Stimulated activated CD4-positive, alpha-beta T cell treated with anti-CD3 and anti-CD28 coated beads, Interleukin-2, amount 100 ng/mL, for 48 hours (primary cell): ENCODE measurements at places on chromosomes 1 and 21.

DNA sequence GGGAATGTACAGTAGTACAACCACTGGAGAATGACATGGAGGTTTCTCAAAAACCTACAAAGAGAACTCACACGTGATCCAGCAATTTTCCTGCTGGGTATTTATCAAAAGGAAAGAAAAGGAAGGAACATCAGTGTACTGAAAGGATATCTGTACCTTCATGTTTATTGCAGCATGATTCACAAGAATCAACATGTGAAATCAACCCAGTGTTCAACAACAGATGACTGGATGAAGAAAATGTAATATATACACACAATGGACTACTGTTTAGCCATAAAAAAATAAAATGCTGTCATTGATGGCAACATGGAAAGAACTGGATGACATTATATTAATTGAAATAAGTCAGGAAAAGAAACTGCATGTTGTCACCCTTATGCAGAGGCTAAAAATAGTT lies 19.0 kb upstream of the CYP4A11 start:
- DNase-seq: no peak

- no peak for DNase-seq
Observed at GRCh38 chr1:21922090-21923013, 14.8 kb downstream of the HSPG2 start.

- DNase-seq: no peak
Observed at GRCh38 chr1:246687002-246687401, 37.2 kb upstream of the SCCPDH start.

- DNase-seq: no peak
Observed at GRCh38 chr1:208809876-208810275, 565.7 kb upstream of the PLXNA2 start.

DNA sequence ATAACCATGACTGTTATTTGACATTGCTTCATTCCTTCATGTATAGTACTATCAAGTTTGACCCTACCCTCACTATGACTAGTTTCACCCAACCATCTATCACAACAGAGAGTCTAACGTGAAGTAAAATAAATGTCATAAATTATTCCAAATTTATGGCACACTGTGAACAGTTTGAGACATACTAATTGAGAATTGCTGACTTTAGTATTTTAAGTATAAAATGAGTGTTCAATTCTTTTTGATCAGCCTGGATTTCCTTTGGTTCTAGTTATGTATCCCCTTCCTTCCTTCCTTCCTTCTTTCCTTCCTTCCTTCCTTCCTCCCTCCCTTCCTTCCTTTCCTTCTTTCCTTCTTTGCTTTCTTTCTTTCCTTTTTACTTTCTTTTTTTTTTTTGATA lies 14.5 kb downstream of the CR1 start:
- DNase-seq: no peak

DNA sequence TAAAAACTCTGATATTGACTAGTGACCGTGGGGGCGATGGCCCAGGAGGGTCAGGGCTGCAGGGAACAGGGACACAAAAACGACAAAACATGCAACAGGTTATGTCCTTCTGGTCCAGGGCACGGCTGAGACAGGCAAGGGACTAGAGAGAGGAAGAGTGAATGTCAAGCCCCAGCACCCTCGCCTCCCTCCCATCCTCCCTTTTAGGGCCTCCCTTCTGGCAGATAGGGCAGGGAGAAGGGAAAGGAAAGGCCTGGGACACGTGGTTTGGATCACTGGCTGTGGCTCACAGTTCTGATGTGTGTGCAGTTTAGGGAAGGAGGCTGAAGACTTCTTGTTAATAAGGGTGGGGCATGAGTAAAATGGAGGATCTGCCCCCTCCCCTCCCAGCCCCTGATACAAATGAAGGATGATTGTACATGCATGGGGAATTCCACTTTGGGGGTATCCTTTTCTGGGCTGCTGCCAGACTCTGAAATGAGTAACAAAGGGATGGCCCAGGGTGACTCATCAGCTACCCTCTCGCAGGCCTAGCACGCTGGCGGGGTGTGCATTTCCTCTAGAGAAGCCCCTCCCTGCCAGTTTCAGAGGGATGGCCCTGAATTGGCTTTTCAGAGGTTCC lies 14.2 kb downstream of the CAPN2 start:
- peak; percentile 73 for DNase-seq

DNA sequence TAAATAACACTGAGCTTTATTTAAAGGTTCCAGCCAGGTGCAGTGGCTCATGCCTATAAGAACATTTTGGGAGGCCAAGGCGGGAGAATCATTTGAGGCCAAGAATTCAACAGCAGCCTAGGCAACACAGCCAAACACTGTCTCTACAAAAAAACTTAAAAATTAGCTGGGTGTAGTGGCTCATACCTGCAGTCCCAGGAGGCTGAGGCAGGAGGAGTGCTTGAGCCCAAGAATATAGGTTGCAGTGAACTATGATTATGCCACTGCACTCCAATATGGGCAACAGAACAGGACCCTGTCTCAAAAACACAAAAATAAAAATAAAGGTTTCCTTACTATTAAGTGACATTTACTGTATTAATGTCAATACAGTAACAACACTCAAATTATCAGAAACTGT lies 2.1 kb downstream of the TAF12 start:
- DNase-seq: no peak

DNA sequence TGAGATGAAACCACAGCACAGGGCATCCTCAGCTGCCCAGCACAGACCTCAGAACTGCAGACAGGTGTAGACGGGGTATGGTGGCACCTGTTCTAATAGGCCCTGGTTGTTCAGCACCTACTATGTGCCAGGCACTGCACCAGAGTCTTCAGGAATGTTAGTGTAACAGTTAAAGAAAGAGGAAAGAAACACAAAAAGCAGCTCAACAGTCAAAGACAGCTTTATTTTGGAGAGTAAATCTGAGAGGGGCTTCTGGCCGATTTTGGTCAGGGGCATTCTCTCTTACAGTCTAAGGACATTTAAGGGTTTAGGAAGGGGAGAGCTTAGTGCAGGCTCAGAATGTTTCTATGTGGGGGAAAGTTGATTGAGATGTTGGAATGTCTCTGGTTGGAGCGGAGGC lies 45.2 kb upstream of the ACTL8 start:
- DNase-seq: no peak

DNA sequence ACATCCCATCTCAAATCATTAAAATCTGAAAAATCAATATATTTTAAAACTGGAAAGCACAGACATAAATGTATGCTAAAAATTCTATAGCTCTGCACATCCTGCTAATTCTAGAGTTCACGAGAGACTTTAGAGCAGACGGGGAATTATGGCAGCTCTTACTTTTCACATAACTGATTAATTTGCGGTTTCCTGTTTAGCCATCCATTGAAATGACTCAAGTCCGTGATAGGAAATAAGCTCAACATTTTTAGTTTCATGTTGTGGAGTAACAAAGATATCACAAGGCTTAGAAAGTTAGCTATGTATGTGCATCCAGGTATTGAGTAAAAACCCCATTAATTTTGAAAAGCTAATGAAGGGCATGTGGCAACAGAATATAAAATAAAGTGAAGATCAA lies 123.2 kb downstream of the SMYD2 start:
- no peak for DNase-seq

GRCh38 chr1:164569866-164570265 lies 10.9 kb downstream of the PBX1 start:
- no peak for DNase-seq

DNA sequence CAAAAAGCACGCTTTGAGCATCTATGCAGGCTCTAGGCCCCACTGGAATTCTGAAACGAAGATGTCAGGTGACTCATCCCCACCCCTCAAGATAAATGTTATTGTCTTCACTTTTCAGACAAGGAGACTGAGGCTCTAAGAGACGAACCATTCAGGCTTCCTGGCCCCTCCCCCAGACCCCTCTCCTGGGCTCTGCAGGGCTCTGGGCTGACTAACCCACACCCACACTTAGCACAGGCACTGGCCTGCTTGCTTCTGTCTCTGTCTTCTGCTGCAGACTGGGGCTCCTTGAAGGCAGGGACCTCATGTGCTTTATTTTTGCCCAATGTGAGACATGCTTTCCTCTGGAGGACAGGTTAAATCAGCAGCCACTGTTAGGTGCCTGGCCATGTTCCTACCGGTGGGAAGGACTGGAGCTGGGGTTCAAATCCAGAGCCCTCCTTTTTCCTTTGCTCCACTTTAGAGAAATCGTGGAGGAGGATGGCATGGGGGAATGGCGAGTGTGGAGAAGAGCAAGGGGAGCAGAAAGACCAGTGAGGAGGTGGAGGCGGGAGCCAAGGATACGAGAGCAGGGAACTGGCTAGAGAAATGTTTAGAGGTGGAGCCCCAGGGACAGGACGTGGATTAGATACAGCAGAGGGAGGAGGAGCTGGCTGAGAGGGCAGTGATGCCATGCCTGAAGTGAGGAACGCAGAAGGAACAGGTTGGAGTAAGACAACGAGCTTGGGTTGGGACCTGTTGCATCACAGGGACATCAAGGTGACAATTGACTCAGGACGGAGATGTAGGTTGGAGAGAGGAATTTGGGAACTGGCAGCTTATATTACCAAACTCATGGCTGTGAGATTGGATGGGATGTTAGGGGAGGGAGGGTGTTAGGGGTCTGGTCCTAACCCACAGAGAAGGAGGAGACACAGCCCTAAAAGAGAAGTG lies 1.7 kb downstream of the TMEM125 start:
- DNase-seq: no peak

- DNase-seq: no peak
Observed at GRCh38 chr1:25026730-25027450, 96.8 kb upstream of the RUNX3 start.

- DNase-seq: no peak
Observed at GRCh38 chr21:42554251-42554961, 40.8 kb downstream of the SLC37A1 start.

DNA sequence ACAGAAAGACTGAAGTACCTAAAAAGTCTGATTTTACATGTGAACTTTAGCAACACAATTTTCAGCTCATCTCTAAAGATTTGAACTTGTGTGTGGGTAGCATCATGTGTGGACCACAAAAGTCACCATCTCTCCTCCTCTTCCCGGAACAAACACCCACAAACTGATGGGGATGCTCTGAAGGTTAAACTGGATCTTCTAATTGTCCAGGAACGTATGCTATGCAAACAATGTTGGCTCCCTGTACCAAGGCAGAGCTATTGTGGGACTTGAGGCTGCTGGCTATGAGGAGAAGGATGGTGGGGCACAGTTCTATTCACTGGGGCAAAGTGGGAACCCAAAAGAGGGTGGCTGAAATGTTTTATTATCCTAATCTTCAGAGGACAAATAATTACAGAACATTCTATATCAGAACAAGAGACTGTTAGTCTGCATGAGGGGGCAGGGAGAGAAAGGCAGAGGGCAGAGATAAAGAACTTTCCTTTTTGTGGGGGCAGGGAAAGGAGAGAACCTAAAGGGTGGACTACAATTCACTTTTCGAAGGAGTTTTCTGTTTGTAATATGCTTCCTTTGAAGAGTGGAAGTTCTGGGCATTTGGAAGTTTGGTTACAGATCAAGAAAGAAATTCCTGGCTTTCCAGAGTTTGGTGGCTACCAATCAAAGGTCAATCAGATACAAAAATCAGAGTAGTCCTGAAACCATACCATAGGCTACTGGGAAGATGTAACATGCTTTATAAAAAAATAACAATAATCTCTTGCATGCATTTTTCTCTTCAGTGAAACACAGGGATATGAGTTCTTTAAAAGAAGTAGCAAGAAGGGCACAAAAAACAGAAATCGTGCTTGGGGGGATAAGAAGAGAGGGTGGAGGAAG lies 62.9 kb downstream of the GADD45A start:
- DNase-seq: no peak

DNA sequence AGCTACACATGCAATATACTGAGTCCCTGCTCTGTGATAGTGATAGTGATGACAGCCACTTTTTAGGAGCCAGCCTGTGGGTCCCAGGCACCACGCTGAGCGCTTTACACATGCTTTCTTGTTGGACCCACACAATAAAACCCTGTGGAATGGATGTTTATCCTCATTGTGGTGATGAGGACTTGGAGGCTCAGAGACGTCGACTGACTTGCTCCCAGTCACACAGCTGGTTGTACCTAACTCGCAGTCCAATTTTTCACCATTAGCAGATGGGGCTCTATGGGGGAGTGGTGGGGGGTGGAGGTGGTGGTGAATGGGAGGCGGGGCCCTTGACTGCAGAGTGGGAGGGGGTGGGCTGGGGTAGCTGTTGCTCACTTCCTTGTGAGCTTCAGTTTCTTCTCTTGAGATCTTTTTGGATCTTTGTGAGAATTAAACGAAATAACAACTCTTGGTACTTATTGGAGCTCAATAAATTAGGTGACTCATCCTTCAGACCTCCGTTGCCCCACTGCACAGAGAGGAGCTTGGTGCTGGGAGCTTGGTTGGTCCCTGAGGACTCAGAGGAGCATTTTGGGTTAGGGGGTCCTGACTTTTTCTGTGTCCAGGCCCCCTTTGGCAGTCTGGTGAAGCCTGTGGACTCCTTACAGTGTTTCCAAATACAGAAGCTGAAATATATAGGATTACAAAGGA lies 61.8 kb upstream of the CD1D start:
- DNase-seq: no peak

DNA sequence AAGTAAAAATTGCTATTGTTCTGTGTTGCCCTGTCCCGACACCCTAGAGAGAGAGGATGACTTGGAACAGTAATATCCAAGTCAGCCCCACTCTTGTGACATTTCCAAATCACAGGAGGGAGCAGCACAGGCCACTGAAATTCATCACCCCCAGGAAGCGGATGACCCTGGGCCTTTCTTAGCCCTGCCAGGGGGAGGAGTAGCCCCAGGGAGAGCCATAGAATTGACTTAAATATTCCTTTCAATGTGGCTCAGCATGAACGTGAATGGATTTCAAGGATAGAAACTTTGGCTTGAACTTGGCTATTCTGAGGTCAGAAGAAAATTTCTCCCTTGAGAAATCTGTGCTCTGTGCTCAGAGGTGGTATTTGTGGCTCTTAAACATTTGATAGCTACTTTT lies 80.6 kb downstream of the CENPF start:
- no peak for DNase-seq

DNA sequence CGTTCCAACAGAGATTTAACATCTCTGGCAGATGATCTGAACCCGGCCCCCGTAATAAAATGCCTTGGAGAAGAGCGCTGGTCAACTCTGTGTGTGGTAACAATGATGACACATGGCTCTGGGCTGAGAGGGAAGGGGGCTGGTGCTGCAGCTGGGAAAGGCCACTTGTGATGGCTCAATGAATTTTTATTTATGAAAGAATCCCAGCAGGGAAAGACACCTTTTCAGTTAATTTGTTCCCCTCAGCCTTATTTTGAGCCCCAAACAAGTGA lies 59.4 kb downstream of the SYT6 start:
- no peak for DNase-seq

DNA sequence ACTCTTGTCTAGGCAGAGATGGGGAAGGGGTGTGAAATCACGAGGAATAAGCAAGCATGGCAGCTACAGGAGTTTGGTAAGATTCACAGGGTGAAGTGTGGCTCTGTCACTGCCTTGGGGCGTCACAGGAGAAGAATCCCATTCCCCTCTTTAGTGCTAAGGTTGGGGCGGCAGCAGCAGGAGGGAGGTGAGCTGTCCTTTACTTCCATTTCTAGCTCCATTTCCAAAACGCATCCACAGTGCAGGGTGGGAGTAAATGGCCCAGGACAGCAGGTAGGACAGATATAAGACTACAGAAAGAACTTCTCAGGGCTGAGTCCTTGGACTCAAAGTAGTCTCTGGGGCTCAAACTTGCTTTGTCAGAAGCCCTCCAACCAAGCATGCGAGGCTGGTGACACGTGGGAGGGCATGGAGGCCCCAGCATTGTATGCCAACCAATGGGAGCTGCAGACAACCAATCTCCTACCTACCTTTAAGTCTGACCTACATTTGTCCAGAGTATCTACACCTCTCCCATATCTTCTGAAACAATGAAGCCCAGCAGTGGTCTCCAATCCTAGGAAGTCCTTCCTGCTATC lies 8.5 kb downstream of the MEF2D start:
- DNase-seq: no peak
